ENCODE measurements at places on chromosomes 2 and 18.

- DNase-seq = no peak
Measured at GRCh38 chr2:205390866-205391265, 291.4 kb upstream of the NRP2 start.

DNA sequence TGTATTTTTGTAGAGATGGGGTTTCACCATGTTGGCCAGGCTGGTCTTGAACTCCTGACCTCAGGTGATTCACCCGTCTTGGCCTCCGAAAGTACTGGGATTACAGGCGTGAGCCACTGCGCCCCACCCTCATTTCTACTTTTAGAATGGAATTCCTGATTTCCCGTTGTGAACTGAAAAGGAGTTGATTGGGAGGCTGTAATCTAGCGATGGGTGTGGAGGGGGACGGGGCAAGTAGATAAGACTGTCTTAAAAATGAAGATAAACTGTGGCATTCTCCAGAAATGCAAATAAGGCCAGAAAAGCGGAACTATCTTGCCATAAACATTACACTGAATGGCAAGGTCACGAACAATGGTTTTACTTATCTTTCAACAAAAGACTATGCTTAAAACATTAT lies 135.4 kb downstream of the TRIB2 start:
- DNase-seq = no peak

- no peak for DNase-seq
Measured at GRCh38 chr2:216344950-216345300, 27.4 kb downstream of the MARCHF4 start.

- DNase-seq = no peak
Measured at GRCh38 chr2:118762290-118762689, 85.2 kb downstream of the EN1 start.

GRCh38 chr2:151880586-151880985 lies 52.4 kb upstream of the ARL5A start:
- DNase-seq = no peak

DNA sequence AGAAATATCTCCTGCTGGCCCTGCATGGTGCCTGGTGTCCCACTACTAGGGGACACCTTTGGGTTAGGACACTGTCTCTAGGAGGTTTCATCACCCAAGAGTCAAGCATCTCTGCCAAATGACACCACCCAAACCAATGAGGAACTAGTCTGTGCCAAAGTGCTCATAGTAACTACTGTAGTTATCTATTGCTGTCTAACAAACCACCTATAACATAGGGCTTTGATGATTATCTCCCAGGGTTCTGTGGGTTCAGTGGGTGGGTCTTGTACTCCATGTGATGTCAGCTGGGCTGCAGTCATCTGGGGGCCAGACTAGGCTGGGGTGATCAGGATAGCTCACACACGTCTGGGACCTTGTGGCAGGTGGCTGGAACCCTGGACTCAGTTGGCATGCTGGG lies 59.8 kb downstream of the EPAS1 start:
- no peak for DNase-seq

GRCh38 chr18:15198116-15198389 lies 450.1 kb downstream of the ANKRD30B start:
- no peak for DNase-seq

DNA sequence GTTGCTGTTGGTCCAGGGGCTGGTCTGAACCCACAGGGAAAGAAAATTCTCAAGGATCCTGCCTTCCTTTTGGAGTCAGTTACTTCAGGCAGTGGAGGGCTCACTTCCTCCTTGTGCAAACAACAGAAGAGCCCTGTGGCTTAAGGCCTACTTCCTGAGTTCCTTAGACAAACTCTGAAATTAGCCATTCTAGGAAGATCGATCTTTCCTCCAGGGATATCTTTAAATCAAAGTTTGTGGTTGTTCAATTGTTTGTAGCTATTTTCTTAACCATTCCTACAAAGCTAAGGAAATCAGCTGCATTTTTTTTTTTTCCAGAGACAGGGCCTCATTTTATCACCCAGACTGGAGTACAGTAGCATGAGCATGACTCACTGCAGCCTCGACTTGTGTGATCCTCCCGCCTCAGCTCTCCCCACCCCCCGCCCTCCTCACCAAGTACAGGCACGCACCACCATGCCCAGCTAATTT lies 156.0 kb downstream of the TANC1 start:
- no peak for DNase-seq

DNA sequence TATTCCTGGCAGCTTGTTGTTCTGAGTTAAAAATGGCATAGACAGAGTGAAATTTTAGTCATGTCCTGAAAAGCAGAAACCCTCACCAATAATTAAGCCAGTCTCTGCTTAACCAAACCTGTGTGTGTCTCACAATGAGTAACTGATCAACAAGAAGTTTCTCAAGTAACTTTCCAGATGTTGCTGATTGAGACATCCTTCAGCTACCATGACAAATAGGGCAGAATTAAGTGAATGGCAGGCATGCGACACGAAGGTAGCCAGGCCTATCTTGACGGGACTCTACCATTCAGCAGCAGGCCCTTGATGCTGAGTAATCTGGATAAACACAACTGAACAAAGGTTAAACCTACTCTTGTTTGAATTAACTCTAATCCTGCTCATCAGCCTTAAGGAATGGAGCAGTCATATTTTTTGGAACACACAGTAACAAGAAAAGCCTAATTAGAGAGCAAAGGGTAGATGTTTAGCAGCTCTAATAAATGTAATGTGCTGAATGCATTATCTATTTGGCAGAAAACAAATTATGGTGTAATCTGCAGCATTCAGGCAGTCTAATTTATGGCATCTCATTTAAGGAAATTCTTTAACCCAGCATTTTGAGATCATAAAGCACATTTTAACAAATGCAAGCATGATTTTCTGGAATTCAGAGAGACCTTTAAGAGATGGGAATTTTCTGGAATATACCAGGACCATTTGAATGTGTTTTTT lies 159.5 kb upstream of the EPHA4 start:
- DNase-seq = no peak

GRCh38 chr2:143916781-143917180 lies 603.1 kb downstream of the ZEB2 start:
- no peak for DNase-seq

DNA sequence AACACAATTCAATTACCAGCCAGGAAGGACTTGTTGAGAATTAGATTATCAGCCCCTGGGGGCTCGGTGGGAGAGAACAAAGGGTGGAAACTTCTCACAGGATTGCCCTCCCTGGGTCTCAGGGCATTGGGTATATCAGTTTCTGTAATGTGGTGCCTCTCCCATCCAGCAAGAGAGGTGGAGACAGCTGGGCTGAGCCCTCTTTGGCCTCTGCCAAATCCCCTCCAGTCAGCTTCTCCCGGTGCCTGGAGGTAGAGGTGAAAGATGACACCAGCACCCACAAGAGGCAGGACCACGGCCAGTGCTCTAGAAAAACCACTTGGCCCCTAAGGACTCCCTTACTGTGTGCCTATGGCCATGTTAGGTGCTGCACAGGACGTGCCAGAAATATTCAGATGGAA lies 179.7 kb downstream of the HAUS1 start:
- no peak for DNase-seq

DNA sequence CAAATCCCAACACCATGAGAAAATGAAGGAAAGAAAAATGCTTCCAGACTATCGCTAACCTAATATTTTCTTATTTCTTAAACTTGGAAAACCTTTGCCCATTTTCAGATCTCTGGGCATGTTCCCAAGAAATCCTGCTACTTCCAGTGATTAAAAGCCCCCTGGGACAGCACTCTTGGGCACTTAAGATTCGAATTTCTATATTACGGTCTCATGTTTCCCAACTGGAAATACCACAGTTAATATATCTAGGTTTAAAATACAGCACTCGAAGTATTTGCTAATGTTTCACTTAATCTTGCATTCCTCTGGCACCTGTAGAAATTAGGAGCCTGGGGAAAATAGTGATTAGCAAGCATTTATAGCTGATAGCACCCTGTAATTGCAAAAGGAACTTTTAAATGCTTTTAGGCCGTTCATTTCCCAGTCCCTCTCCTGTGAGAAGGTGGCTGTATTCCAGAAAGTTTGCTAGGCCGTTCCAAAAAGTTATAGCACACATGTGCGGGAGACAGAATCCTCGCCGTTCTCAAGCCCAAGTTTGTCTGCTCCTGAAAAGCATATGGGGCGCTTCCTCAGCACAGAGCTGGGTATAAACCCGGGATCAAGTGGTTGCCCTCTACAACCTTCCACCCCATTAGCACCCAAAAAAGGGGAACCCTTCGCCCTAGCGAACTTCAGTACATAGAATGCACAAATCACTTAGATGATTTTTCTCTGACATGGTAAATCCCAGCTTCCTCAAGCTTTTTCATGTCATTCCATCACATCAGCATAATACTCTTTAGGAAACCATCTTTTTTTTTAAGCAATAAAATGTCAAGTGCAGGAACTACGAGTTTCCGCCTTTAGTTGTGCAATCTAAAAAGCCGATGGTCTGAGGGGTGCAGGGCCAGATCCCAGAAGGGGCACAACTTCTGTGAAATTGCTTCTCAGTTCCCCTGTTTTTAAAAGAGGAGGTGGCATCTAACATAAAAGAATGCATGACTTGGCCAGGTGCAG lies 60.6 kb downstream of the DIPK1C start:
- no peak for DNase-seq

GRCh38 chr2:27249891-27250651 lies 12.8 kb downstream of the SLC30A3 start:
- DNase-seq = no peak

GRCh38 chr18:75529394-75529793 lies 101.9 kb upstream of the SMIM21 start:
- no peak for DNase-seq

DNA sequence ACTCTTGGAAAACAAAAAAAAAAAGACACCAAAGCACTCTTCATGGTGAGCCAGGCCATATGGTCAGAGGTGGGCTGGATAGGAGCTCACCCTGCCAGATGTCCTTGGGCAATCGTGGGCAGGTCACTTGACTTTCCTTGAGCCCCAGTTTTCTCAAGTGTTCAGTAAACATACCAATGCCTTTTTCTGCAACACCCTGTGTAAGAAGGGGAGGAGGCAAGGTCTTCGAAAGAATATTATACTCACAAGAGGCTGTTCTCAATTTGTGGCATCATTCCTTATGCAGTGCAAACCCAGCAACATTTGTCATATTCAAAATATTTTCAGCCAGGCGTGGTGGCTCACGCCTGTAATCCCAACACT lies 22.9 kb upstream of the TMEM87B start:
- DNase-seq = no peak

DNA sequence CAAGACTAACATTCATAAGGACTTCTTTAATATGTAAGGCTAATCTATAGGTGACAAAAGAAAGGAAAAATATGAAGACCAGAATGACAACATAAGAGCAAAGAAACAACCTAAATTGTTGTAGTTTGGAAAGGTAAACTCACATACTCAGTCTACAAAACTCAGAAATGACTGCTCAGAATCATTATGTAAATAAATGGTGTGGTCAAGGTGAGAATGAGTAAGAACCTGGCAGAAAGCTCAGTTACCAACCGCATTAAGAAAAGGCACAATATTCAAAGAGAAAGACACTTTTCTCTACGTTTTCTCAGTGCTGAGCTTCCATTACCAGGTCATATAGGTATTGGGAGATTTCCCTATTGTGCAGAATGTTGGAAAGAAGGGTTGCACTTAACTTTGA lies 15.8 kb downstream of the ATF2 start:
- DNase-seq = no peak

DNA sequence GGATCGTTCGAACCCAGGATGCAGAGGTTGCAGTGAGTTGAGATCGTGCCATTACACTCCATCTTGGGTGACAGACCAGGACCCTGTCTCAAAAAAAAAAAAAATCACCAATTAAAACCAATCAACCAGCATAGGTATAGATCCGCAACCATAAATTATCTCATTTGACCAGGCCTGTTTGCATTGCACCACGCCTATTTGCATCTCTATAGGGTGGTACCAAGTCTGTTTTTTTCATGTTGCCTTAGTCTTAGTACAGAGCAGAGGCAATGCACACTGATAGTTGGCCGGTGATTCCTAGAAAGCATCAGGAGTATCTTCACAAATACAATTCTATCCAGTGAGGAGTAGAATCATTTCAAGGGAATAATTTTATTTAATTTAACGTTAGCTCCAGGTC lies 9.3 kb upstream of the NPC1 start:
- no peak for DNase-seq

DNA sequence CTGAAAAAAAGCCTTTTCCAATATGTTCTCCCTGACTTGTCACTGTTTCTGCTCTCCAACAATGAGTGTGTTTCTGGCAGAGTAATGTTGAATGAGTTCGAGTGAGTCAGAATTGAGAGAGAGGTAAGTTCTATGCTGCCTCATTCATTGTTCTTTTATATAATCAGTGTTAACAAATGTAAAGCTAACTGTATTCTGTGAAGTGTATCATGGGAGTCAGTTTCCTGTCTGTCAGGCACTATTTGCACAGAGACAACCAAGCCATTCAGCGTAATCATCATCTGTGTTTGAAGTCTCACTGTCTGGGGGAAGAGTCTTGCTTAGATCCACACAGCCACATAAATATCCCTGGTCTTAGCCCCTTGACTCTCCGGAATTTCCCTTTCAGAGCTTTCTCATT lies 22.0 kb upstream of the UPP2 start:
- DNase-seq = no peak

DNA sequence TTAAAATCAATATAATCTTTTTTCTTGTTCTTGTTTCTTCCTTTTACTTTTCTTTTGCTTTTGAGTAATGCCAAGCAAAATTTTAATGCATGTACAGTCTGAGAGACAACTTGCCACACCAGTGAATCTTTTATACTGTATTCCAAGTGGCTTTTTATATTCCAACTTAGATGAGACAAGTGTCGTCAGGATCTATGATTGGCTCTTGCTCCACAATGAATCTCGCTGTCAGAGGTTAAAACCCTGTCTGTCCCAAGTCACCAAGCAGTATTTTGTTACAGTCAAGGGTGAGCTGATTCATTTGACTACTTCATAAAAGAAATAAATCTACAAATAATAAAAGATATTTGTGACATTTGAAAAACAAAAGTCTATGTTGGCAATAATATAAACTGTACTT lies at the start of gene MSTN:
Gene MSTN (minus strand): TSS at position 129 of the 400 bp plus-strand sequence. CDS start 133 bp downstream, outside the sequence.
- no peak for DNase-seq

- no peak for DNase-seq
Measured at GRCh38 chr2:105795575-105795934, 50.8 kb downstream of the NCK2 start.

GRCh38 chr2:224775647-224776046 lies 59.5 kb upstream of the CCDC195 start:
- DNase-seq = no peak

- DNase-seq = no peak
Measured at GRCh38 chr18:36771245-36771644, 57.6 kb downstream of the TPGS2 start.

- no peak for DNase-seq
Measured at GRCh38 chr2:234808907-234809306, 142.9 kb upstream of the SH3BP4 start.

DNA sequence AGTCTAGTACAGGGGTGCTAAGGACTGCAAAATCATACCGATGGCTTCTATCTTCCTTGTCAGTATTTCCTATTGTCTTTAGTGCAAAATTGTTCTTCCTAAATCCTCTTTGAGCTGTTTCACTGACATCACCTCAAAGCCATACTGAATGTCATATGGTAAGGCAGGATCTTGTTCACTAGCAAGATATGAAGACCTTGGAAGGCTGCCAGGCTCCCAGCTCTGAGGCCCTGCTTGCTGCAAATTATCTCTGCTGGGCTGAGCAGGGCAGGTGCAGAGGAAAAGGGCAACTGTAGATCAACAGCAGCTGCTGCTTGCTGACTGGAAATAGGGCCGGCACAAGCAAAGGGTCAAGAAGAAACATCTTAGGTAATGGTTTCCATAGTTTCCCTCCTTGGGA lies 58.2 kb downstream of the PMAIP1 start:
- no peak for DNase-seq
